ENCODE measurements at places on chromosomes 2 and 18.

- no peak for DNase-seq
Observed at GRCh38 chr2:88810017-88810416, 118.5 kb downstream of the RPIA start.

DNA sequence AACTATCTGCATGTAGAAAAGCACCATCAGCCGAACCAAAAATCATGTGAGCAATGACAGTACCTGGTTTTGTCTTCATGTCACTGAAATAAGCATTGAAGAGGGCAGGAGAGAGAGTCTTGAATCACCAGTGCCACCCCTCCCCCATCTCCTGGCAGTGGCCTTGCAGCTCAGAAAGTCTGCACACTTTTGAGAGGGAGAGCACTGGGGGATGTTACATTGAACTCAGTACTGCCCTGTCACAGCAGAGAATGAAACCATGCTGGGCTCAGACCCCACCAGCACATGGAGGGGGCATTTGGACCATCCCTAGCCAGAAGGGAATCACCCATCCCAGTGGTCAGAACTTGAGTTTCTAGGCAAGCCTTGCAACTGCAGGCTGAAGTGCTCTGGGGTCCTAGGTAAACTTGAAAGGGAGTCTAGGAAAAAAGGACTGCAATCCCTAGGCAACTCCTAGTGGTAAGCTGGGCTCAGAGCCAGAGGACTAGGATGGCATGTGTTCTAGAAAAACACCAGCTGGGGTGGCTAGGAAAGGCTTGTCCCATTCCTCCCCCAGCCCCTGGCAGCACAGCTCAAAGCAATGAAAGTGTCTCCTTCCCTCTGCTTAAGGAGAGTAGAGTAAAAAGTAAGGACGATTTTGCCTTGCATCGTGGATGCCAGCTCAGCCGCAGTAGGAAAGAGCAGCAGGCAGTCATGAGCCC, 259.9 kb upstream of the MYT1L start:
- no peak for DNase-seq

GRCh38 chr2:60839126-60839813, 42.1 kb upstream of the REL start:
- DNase-seq: no peak

DNA sequence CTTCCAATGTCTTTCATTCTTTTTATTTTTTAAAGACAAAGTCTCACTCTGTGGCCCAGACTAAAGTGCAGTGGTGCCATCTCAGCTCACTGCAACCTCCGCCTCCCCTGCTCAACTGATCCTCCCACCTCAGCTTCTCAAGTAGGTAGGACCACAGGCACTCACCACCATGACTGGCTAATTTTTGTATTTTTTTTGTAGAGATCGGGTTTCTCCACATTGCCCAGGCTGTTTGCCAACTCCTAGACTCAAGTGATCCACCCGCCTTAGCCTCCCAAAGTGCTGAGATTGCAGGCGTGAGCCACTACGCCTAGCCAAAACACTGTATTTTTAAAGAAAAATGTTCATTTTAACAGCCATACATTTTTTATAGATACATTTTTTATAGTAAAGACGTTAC, 12.7 kb downstream of the GCKR start:
- DNase-seq: no peak

- DNase-seq: no peak
Observed at GRCh38 chr18:24402209-24402785, 4.7 kb upstream of the OSBPL1A start.

- no peak for DNase-seq
Observed at GRCh38 chr2:118627156-118627555, 220.3 kb downstream of the EN1 start.

DNA sequence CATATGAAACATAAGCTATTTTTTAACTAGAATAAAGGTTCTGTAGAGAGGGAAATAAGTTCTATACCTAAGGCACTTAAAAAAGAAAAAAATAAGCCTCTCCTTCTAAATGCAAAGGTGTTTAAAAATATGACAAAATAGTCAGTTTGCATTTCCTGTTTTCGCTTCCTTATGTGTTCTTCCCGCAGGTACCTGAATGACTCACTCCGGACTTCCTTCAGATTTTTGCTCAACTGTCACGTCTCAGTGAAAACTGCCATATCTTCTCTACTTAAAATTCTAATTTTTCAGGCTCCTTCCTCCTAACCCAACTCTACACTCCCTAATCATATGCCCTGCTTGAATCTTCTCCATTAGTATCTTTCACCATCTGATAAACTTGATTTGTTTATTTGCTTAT, 1333.1 kb downstream of the LRP1B start:
- DNase-seq: peak; percentile 33

DNA sequence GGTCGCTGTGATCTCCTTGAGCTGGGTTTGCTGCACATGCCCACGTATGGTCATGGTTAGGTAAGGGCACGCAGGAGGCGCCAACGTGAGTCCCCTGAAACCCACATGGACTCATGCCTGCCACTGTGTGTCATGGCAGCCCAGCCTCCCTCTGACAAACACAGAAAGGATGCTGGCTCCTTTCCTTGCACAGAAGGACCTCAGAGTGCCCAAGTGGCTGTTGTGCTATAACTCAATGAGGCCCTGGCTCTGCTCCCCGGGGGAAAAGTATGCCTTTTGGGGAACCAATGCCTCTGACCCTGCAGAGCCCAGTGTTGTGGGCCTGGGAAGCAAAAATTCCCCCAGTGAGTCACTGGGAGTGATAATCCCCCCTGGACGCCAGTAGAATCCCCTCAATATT, 233.9 kb downstream of the VAPA start:
- DNase-seq: no peak

- no peak for DNase-seq
Observed at GRCh38 chr18:78635093-78635800, 344.4 kb upstream of the SALL3 start.

- DNase-seq: no peak
Observed at GRCh38 chr2:107719141-107719540, 107.6 kb upstream of the RGPD4 start.

- DNase-seq: no peak
Observed at GRCh38 chr2:71536226-71536671, 82.9 kb downstream of the DYSF start.

DNA sequence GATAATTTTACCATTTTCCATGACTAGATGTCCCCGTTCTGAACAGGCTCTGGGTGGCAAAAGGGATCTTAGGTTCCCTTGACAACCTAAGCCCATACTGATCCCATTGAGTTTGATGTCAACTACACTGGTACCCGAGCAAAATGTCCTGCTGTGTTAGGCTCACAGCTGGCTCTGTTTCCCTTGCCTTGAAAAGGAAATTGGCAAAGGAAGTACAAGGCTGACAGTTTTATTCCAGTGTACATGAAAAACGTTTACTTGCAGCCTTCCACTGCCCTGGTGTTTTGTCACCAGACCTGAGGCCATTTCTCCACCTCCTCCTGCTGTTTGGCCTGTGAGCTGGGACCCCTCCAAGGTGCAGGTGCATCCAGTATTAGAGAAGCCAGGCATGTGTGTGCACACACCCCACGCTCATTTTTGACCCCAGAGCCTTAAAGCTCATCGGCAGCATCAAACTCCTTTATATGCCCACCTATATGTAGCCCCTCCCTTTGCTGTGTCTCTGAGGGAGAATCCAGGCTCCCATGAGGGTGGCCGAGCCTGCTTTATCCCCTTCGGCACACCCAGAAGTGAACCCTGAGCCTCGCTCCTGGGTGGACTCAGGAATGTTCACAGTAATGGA, 171.3 kb downstream of the NDUFA10 start:
- DNase-seq: no peak

DNA sequence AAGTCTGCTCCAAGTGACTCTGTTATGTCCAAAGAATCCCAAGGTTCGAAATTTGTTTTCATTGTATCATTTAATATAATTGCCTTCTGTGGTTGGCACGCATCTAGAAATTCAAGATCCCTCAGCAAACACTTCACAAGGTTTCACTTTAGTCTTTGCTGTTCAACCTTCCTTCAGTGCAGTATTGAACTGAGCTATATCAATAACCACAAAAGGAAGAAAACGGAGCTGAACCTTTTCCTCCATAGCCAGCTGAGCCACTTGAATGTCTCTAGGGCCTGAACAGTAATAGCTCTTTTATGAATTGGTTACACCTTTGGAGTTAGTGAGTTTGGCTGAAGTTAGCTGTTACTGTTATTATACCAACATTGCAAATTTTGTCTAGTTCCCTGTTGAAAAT, 357.7 kb upstream of the HNRNPA3 start:
- no peak for DNase-seq

DNA sequence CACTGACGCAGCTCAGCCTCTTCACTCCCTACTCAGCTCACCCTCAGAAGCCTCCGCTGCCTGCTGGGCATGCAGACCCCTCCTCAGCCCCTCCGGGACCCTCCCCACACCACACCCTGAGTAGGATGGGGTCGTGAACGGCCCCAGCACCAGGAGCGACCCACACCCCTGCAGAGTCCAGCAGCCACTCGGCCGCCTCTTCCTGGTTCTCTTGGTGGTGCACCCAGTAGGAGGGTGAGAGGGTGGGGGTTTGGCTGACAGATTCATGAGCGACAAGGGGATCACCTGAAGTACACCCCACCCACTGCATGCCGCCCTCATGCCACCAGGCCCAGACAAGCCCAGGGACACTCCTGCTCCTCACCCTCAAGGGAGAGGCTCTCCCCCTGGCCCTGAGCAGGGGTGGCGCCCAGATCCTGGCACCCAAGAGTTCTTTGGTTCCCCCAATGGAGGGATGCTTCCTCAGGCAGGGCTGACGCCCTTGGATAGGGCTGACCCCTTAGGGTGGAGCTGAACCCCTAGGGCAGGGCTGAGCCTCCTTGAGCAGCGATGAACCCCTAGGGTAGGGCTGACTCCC, 76.6 kb upstream of the GPC1 start:
- DNase-seq: no peak

DNA sequence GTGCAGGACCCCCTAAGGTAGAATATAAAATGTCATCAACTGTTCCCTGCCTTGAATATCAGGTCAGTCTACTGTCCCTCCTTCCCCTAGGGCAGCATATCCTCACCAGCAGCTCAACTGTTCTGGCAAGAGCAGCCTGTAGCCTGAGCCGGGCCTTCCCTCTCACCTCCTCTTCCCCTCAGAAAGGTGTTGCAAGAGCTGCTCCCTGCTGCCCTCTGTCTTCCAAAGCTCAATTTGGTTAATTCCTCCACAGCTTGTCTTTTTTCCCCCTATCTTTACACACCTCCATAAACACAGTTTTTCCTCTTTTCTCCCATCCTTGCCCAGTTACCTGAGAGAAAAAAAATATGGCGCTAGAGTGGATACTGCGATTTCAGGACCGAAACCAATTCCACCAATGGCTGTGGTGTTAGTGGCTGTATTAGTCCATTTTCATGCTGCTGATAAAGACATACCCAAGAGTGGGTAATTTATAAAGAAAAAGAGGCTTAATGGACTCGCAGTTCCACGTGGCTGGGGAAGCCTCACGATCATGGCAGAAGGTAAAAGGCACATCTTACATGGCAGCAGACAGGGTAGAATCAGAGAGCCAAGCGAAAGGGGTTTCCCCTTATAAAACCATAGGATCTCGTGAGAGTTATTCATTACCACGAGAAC, 184.7 kb downstream of the MREG start:
- DNase-seq: peak; percentile 73

- DNase-seq: no peak
Observed at GRCh38 chr2:211692689-211693088, 845.9 kb downstream of the ERBB4 start.

DNA sequence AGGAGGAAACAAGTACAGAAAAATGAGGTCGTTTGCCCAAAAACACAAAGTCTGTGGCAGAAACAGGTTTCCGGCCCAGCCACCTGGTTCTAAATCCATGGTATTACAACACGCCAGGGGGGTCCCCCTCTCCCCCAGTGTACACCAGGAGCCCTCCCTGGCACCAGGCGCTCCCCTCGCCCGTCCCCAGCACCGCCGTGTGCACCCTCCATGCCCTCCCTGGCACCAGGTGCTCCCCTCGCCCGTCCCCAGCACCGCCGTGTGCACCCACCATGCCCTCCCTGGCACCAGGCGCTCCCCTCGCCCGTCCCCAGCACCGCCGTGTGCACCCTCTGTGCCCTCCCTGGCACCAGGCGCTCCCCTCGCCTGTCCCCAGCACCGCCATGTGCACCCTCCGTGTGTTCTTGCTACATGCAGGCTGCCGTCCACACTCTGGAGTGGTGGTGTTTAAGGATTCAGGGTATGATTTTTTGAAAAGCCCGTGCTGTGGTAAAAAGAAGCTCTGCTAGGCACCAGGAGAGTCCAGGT, 59.8 kb upstream of the NFATC1 start:
- DNase-seq: no peak

DNA sequence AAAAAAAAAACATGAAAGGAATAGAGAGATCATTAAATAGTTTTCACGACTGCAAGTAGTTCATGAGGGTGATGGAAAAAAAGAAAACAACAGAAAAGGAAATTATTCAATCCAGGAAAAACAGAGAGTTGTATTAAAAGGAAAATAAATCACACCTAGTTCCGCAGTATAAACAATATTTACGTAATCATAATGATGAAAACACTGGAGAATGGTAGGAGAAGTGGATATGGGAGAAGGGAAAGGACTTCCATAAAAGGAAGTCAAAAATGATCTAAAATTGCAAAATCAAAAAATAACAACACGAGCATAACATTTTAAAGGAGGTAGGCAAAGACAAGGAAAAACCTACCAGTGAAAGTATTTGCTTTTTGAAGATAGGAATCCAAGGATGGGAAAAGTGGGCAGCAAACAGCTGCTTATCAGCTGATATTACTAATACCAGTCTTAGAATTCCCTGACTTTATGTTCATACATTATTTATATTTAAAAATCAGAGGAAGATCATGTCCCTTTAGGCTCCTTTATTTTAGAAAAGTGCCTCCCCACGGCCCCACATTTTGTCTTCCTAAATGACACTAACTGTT, 160.8 kb downstream of the NBAS start:
- no peak for DNase-seq

DNA sequence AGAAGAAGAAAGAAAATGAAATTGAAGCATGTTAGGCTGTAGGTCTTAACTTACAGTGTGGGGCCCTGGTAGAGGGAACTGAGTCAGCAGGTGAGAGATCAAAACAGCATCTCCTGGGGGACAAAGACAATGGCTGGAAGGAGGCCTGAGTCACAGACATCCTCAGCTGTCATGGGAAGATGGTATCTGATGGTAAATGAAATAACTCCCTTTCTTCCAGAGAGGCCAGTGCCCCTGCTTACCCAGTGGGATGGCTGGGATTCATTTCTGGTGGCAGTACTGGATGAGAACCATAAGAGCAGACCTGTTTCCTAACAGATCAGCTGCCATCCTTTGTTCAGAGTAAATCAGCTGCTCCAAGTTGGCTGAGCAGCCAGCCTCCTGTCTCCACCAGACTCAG, 251.3 kb upstream of the EPAS1 start:
- DNase-seq: no peak

DNA sequence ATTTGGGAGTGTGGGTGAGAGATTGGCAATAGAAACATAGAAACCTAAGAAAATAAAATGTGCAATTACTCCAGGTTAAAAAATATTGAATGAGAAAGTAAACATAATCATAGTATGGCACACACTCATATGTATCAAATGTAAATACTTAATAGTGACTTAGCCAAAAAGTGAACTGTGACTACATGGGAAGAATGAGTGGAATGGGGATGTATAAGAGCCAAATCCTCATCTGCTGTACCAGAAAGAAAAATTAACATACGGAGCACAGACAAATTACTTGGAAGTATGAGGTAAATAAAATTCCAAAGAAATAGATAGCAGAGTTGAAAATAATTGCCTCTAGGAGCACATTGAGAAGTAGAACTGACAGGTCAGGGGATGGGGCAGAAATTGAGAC, 4.0 kb downstream of the FLACC1 start:
- no peak for DNase-seq

- no peak for DNase-seq
Observed at GRCh38 chr2:215900843-215901242, 112.5 kb downstream of the MREG start.
